ENCODE measurements at places on chromosomes 5 and 9.

DNA sequence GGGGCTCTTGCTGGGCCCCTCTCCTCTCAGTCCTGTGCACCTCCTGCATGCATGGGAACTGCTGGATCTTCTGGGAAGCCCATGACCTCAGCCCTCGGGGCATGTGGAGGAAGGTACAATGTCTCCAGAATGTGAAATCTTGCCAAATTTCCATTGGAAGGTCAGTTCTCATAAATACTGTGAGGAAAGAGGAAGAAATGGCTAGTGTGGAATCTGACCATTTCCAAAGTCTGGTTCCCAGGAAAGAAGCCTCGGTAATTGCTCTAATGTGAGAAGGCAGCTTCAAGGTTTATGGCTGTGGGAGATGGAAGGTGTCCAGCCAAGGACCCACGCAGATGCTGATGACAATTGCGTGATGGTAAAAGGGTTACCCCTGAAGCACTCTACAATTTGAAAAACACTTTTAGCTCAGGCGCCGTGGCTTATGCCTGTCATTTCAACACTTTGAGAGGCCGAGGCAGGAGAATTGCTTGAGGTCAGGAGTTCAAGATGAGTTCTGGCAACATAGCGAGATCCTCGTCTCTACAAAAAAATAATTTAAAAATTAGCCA is 8.1 kb upstream of the IL17B start:
- no peak for DNase-seq

DNA sequence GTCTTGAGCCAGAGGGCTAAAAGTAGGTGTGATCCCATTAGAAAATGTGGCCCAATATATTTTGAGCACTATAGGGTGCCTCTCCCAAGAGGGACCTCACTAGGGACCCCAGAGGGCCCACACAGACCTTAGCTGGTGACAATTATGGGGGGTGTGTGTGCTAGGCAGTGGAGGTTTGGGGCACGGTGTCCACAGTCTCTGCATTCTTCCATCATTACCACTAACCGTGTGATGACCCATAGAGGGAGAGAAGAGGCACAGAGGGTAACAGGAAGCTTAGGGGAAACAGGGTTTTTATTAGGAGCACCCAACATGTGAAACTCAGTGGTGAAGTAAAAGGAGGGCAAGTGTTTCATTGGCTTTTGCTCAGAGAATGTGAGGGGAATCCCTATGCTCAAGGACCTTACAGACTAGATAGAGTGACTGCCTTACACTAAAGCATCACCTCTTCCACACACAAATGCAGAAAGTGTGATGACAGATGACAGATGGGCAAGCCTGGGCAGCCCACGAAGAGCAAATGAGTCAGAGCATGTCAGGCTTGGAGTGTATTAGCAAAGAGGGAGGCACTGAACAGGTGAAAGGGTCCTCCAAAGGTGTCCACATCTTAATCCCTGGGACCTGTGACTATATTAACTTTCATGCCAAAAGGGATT is 2.5 kb upstream of the ACTL7A start:
- no peak for DNase-seq

DNA sequence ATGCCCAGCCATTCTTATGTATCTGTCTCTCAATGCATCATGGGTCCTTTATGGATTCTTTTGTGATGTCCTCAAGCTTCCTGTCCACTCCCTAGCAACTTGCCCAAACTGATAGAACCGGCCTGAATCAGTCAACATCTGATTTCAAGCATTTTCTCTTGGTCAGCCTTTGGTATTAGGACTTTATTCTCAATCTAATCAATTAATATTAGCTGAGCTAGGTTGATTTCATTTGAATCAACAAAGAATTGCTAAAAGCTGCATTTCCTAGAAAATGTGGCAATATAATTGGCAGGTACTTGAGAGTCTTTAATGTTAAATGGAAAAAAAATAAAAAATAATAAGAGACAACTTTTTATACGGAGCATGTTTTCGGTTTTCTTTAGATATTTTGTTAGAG is 121.8 kb downstream of the GHR start:
- DNase-seq = no peak

GRCh38 chr5:85760519-85760918 is 857.2 kb upstream of the COX7C start:
- DNase-seq = no peak

- no peak for DNase-seq
These were observed 283.0 kb upstream of the ITGA1 start for GRCh38 chr5:52504584-52505240.

DNA sequence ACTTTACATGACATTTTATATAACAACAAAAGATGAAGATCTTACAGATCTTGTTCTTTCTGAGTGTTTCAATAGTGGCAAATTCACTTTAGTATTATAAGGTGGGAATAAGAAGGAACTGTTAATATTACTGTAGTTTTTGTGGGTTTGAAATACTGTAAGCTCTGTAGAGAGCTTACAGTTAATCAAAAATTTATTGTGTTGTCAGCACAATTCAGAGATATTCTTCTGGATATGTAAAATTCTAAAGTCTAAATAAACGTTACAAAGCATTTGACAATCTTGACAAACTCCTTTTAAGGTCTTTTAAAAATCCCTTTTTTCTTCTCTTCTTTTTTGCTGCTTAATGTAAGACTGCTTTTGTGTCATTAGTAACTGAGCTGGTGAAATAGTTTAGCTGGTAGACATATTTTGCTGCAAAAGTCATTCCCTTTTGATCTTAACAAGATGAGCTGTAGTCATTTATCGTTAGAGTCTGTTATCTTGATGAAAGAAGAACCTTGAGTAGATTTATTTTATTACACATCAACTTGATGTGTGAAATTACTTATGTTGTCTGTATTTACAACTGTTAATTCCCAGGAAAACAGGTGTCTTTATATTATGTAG is 186.0 kb downstream of the WDR70 start:
- DNase-seq = no peak

GRCh38 chr9:25658571-25658970 is 19.7 kb downstream of the TUSC1 start:
- no peak for DNase-seq

- DNase-seq = no peak
These were observed 15.4 kb downstream of the AGXT2 start for GRCh38 chr5:35032356-35032755.

- no peak for DNase-seq
These were observed 27.6 kb upstream of the GLRA1 start for GRCh38 chr5:151952238-151952637.

- DNase-seq = no peak
These were observed 15.0 kb downstream of the SKP1 start for GRCh38 chr5:134161513-134162395.

- DNase-seq = no peak
These were observed 3.0 kb upstream of the ZBTB34 start for GRCh38 chr9:126857261-126857960.

- no peak for DNase-seq
These were observed 5.0 kb downstream of the SMAD5 start for GRCh38 chr5:136137497-136138220.

DNA sequence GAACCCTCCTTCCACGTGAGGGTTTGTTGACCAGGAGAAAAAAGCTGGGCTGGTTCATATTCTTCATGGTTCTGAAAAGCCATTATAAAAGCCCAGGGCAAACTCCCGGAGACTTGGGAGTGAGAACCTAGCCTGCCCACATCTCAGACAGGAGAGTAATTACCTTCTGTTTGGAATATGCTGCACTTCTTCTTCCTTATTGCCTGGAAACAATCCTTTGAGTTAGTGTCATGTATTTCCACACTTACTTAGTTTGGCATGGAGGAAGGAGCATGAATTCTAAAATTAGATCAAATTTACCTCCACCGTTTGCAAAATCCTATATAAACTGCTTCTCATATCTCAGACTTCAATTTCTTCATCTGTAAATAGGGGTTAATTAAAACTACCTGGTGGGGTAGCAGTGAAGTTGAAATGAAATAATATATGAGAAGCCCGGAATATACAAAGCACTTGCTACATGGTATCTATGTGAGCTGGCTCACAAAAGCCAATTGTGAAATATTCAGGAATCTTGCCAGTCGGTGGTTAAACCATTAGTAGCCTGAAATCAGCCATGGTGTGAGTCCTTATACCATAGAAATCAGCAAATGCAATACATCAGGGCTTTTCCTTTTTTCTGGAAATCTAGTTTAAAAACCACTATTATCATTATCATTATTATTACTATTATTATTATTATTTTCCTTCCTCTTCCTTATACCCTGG is 140.0 kb upstream of the RAD23B start:
- DNase-seq = no peak

DNA sequence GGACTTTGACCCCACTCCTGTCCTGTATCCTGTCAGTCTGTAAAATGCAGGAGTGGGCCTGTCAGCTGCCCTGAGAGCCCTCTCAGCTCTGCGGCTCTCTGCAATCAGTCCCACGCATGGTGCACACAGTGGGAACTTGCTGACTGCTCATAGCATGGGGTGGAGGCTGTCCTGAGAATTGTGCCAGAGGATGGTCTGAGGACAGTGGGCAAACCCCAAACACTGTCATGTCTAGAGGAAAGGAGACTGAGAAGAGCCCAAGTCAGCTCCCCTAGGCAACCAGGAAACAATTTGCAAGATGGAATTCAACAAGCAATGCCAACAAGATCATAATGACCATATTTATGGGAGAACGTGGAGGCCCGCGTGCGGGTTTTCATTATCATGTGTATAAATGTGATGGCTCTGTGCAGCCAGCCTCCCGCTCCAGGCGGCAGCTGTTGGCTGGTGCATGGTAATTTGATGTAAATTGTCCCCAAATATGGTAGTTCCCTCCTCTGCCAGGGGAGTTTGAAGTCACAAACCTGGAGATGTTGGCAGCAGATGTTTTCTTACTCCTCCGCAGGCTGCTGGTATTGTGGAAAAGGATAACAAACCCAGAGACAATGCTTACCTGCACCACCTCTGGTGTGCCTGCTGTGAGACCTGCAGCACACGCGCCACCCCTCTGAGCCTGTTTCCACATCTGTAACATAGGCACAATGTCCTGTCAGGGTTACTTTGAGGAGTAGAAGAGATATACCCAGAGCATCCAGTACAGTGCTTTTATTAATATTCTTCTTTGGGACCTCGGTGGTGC is 39.8 kb upstream of the ALDH1B1 start:
- DNase-seq = no peak

GRCh38 chr9:113293285-113293878 is 9.8 kb downstream of the RNF183 start:
- DNase-seq = no peak

- no peak for DNase-seq
These were observed 45.1 kb downstream of the BNC2 start for GRCh38 chr9:16825331-16825725.

- DNase-seq = no peak
These were observed 314.4 kb downstream of the SPOCK1 start for GRCh38 chr5:137184734-137185133.

GRCh38 chr5:52560366-52560765 is 227.3 kb upstream of the ITGA1 start:
- DNase-seq = no peak

- DNase-seq = no peak
These were observed 227.7 kb downstream of the RFK start for GRCh38 chr9:76166526-76166925.

DNA sequence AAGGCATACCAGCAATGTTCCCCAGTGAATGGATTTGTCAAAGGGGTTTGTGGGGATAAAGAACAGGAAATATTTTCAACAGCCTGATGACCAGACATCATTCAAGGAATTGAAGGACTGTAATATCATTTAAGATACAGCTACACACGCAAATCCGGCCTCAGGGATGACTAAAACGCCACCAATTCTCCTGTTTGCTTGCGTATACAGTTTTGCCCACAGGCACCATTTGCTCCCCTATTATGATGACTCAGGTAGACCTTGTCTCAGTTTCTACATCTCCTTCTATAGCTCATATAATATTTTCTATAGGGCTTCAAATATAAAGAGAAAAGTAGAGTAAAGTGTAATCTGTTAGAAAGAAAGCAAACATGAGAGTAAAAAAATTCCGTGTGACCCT is 29.7 kb upstream of the ITGA1 start:
- no peak for DNase-seq

DNA sequence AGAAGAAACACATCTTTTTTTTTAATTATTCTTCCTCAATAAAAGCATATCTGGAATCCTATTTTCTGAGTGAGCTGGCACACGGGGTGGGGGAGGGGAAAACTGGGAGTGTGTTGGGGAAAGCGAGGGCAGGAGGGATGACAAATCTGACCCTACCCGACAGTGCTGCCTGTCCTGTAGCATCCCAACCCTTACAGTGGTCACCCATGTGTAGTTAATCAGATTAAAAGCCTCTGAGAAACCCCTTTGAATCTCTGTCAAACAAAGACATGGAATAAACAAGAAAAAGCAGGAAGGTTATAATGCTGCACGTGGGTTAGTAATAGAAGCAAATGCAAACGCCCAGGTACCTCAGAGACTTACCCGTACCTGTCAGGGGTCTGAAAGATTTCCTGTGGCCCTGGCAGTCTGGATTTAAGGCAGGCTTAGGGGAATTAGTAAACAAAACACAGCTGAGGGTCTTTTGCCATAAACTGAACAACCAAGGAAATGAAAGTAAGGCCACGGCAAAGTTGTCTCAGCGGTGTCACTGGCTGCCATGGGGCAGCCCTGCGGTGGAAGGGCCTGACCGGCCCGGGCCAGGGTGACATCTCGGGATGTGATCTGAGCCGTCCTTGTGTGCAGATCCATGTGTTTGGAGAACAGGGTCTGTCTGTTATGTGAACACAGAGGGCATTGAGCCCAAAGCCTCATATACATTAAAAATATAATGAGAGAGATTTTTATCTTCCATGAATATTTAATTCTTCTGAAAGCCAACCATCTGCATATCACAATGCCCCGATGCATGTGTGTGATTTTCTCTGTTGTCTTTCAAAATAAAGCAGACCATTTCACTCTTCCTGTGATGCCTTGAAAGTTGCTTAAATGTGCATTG is 308.2 kb downstream of the ZNF608 start:
- no peak for DNase-seq

Data from brain pericyte (primary cell).